Adrenal gland (tissue), 19 donors: ENCODE measurements at places on chromosomes 16 and 17. TPM values are rescaled to one million over a fixed set of nuclear protein-coding genes. Genes with fewer than 3 reads are reported as not detected.

Gene ANKRD40CL
- total RNA-seq = not detected

Gene BCL6B
- 12.1 TPM for total RNA-seq

Gene KCNAB3
- total RNA-seq = 1.4 TPM

Gene SEZ6
- not detected for total RNA-seq

Gene TEDC2
- 2.1 TPM for total RNA-seq

Gene NPIPA2
- total RNA-seq = 0.70 TPM

Gene CEMP1
- not detected for total RNA-seq

Gene TBC1D3I
- 0.22 TPM for total RNA-seq

Gene WDR90
- total RNA-seq = 12.4 TPM

Gene SRCIN1
- 0.68 TPM for total RNA-seq

Gene KRT17
- not detected for total RNA-seq

Gene TEKT1
- total RNA-seq = not detected

Gene NOG
- total RNA-seq = not detected

Gene OR2C1
- 0.35 TPM for total RNA-seq

Gene ZNF469
- 1.3 TPM for total RNA-seq

Gene SGF29
- 30.0 TPM for total RNA-seq

Gene KRT33B
- not detected for total RNA-seq

Gene EME1
- 0.55 TPM for total RNA-seq

Gene FBXW10
- total RNA-seq = 0.61 TPM

Gene SSTR5
- 6.5 TPM for total RNA-seq

Gene ZNF385C
- not detected for total RNA-seq

Gene FA2H
- total RNA-seq = not detected

Gene KRTAP4-1
- total RNA-seq = not detected

Gene DNASE1L2
- 0.79 TPM for total RNA-seq

Gene PSMB3
- 236 TPM for total RNA-seq

Gene ITGB4
- 3.1 TPM for total RNA-seq

Gene HOXB7
- 10.6 TPM for total RNA-seq

Gene CORO6
- total RNA-seq = 6.0 TPM

Gene HOXB13
- not detected for total RNA-seq

Gene DLX4
- 0.96 TPM for total RNA-seq

Gene DYNLRB2
- 3.2 TPM for total RNA-seq

Gene IGF2BP1
- 0.32 TPM for total RNA-seq

Gene ZFPM1
- 2.0 TPM for total RNA-seq

Gene AOC2
- 2.2 TPM for total RNA-seq

Gene ABCC1
- 31.6 TPM for total RNA-seq

Gene SOST
- total RNA-seq = not detected

Gene GAST
- total RNA-seq = not detected

Gene CISD3
- total RNA-seq = 73.1 TPM

Gene CACNG1
- 2.1 TPM for total RNA-seq

Gene EVPLL
- not detected for total RNA-seq

Gene C17orf50
- not detected for total RNA-seq

Gene HOXB2
- total RNA-seq = 61.1 TPM

Gene CCL23
- 11.9 TPM for total RNA-seq

Gene CCDC144A
- total RNA-seq = 12.3 TPM

Gene MEIOB
- total RNA-seq = not detected

Gene BOLA2
- 9.2 TPM for total RNA-seq

Gene DPEP2
- total RNA-seq = 1.9 TPM

Gene CCL2
- total RNA-seq = 42.0 TPM

Gene CCNF
- total RNA-seq = 1.6 TPM

Gene RGS11
- 0.83 TPM for total RNA-seq

Gene SLC25A10
- 23.3 TPM for total RNA-seq

Gene DOC2B
- 7.8 TPM for total RNA-seq

Gene CCL1
- not detected for total RNA-seq

Gene MYH8
- total RNA-seq = not detected

Gene GAN
- 4.9 TPM for total RNA-seq

Gene ZNF747
- total RNA-seq = 14.9 TPM

Gene CACNG3
- not detected for total RNA-seq

Gene PRAC1
- not detected for total RNA-seq

Gene ZP2
- not detected for total RNA-seq
